ENCODE measurements at places on chromosomes 6 and 20.

GRCh38 chr20:17334932-17335331, 108.1 kb downstream of the PCSK2 start:
- no peak for DNase-seq

DNA sequence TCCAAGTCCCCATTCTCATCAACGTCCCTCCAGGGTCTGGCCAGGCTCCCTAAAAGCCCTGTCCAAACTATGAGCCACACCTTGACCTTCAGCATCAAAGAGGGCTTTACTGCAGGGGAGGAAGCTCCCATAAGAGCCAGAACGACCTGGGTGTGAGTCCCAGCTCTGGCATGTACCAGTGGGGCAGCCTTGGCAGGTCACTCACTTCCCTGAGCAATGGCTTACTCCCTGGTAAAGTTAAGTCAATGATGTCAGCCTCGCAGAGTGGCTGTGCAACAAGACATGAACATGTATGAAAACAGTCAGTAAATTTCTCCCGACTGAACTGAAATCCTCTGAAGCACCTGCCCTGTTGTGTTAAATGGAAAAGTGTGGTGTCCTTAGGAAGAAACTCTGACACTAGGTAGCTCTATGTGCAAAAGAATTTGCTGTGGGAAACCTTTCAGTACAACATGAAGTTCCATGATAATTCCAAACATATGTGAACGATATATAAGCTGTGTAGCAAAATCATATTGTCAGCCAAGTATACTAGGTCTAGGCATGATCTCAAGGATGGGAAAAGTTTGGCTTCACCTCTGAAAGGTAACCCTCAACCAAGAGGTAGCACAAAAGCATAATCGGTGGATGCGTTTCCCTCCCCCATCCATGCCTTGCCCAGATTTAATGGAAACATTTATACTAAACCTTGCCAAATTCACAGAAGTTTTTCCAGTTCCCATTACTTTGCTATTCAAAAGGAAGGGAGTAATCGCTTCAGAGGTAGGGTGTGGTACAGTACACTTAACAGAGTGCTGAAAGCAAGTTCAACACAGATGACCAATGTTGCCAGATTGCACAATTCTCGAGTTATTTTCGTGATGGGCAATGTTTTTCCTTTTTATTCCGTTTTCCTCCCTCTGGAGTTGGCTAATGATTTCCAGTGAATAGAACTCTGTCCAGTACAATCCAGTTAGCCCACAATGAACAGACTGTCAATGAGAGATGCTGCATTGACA, 49.0 kb upstream of the RANBP9 start:
- peak; percentile 81 for DNase-seq

DNA sequence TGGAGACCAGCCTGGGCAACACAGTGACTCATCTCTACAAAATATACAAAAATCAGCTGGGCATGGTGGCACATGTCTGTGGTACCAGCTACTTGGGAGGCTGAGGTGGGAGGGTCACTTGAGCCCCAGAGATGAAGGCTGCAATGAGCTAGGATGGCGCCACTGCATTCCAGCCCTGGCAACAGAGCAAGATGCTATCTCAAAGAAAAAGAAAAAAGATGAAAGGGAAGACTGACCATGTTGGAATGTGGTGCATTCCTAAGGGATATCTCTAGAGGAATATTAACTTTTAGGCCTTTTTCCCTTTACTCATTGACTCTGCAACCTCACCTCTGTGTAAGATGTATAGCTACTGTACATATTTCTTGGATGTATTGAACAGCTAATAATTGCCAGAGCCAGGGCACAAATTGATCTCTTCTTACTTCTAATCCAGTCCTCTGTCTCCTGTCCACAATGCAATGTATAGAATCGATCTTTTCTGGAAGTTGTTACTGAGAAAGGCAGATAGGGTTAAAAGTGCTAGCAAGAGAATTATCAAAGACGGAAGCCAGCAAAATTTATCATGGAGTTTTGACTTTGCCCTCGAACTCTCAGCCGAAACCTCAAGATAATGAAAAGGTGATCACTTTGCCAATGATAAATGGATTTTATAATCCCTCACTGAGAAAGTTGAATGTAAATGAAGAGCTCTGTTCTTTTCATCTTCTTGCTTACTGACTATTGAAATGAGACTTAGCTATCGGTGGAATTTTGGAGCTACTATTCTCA, 46.3 kb downstream of the GCNT2 start:
- no peak for DNase-seq

DNA sequence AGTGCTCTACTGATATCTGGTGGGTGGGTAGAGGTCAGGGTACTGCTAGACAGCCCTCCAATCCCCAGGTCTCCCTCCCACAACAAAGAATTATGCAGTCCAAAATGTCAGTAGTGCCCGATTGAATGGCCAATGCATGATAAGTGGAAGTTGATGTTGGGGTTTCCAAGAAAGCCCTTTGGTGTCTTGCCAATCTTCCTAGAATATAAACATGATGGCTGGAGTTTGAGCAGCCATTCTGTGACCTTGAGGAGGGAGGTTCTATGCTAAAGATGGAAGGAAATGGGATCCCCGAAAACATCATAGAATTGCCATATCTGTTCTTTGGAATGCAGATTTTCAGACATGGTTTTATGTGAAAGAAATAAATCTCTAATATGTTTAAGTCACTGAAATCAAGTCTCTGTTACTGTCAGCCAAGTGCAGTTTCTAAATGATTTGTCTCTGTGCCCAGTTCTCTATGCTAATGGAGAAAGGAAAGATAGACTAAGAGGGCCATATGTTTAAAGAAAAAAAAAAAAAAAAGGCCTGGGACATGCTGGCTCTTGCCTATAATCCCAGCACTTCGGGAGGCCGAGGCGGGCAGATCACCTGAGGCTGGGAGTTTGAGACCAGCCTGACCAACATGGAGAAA, 32.8 kb upstream of the PTPN1 start:
- DNase-seq, result no peak

DNA sequence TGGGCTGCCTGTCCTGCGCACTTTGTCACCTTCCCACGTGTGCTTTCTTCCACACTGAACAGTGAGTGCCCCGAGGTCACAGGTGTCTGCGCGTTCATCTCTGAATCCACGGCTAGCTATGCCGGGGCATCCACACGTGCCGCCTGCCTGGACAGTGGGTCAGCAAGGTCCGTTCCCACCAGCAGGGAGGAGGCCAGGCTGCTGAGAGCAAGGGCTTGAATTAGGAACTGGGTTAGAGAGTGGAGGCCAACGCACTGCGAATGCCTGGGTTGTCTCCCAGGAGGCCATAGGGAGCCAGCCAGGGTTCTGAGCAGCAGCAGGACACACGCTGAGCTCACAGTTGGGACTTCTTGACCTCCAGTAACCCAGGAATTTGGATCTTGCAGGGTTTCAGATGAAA, 248.1 kb downstream of the TAF4 start:
- no peak for DNase-seq
